ENCODE measurements at places on chromosomes 12 and 14. TPM values are rescaled to one million over a fixed set of nuclear protein-coding genes. Genes with fewer than 3 reads are reported as not detected.

Gene PLCZ1
- not detected for total RNA-seq

Gene SLC17A8
- total RNA-seq, result not detected

Gene C14orf39
- total RNA-seq, result not detected

Gene TEX22
- 0.30 TPM for total RNA-seq

Gene TMEM119
- total RNA-seq, result 2.3 TPM

Gene DPPA3
- not detected for total RNA-seq

Gene CHGA
- total RNA-seq, result not detected

Gene BBOF1
- 6.9 TPM for total RNA-seq

Gene KLRG1
- 1.1 TPM for total RNA-seq

Gene PRKAG1
- total RNA-seq, result 59.7 TPM

Gene MMP19
- total RNA-seq, result 7.4 TPM

Gene RPAP3
- 30.8 TPM for total RNA-seq

Gene GPN3
- total RNA-seq, result 14.0 TPM

Gene AVPR1A
- not detected for total RNA-seq

Measured in smooth muscle cell of the umbilical artery (primary cell).